ENCODE measurements at places on chromosomes 12 and 14. TPM values are rescaled to one million over a fixed set of nuclear protein-coding genes. Genes with fewer than 3 reads are reported as not detected.
A peak's percentile ranks its signal among the peaks of the same experiment; 100 is the strongest.

DNA sequence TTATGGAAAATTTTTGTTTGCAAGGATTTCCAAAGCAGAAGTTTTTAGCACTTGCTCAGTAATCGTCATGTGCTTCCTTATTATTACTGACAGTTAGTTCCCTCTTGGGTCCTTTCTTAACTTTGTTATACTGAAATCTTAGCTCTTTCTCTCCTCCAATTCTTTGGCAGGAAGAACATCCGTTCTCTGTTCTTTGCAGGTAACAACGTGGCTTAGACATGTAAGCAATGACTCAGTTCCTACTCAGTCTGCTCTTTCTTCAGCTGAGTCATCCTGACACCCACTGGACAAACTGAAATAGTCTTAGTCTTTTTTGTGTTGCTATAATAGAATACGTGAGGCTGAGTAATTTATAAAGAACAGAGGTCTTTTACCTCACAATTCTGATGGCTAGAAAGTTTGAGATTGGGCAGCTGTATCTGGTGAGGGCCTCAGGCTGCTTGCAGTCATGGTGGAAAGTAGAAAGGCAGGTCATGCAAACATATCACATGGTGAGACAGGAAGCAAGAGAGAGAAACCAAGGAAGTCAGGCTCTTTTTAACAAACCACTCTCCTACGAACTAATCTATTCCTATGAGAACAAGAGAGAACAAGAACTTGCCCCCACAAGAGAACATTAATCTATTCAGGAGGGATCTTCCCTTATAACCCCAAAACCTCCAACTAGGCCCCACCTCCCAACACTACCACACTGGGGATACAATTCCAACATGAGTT is 49.2 kb downstream of the TESPA1 start:
- DNase-seq: no peak

GRCh38 chr12:15592934-15593333 is 196.3 kb downstream of the EPS8 start:
- DNase-seq: no peak

- no peak for DNase-seq
Observed at GRCh38 chr14:78048120-78048519, 122.1 kb upstream of the NRXN3 start.

DNA sequence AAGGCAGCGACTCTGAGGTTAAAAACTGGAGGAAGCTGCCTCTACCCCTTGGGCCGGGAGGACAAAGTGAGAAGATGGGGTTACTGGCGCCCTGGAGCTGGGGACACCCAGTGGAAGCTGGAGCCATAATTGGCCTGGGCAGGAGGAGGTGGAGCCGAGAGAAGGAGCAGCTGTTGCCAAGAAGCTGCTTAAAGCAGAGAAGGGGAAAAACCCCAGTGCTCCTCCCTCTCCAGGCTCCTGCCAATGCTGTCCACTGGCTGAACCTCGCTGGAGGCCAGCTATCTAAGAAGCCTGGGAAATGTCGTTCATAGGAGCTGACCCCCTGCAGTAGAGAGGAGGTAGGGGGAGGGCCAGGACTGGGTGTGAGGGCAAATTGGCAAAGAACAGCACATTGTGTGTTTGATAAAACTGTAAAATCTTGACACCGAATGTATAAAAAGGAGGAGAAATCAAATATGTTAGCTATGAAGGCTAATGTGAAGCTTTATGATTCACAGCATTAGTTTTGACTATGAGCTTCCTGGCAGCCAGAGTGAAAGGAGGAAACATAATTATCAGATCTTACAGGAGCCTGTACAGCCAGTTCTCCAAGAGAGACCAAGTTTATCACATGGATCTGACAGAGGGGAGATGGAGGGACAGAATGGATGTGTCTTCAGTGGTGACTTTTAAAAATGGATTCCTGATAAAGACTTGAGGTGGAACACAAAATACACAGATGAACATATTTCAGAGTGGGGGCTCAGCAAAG is 9.5 kb downstream of the HHIPL1 start:
- DNase-seq: peak; percentile 94

DNA sequence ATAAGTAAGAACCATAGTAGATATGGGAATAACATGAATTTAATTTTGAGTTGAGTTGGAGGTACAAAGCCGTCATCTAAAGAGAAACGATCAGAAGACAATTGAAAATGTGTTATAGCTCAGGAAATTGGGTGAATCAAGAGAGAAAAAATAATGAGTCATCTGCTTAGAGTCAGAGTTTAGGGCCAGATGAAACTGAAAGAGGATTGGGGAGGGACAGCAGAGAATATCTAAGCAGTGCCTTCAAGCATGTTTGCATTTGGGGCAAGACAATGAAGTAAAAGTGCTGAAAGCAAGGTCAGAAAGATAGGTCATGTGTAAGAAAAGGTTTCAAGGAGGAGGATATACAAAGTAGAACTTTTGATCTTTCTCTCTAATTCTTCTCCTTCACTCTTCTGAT is 49.4 kb downstream of the SLC15A5 start:
- no peak for DNase-seq

- DNase-seq: peak; percentile 62
Observed at GRCh38 chr12:25052196-25052913, 103.5 kb upstream of the BCAT1 start.

DNA sequence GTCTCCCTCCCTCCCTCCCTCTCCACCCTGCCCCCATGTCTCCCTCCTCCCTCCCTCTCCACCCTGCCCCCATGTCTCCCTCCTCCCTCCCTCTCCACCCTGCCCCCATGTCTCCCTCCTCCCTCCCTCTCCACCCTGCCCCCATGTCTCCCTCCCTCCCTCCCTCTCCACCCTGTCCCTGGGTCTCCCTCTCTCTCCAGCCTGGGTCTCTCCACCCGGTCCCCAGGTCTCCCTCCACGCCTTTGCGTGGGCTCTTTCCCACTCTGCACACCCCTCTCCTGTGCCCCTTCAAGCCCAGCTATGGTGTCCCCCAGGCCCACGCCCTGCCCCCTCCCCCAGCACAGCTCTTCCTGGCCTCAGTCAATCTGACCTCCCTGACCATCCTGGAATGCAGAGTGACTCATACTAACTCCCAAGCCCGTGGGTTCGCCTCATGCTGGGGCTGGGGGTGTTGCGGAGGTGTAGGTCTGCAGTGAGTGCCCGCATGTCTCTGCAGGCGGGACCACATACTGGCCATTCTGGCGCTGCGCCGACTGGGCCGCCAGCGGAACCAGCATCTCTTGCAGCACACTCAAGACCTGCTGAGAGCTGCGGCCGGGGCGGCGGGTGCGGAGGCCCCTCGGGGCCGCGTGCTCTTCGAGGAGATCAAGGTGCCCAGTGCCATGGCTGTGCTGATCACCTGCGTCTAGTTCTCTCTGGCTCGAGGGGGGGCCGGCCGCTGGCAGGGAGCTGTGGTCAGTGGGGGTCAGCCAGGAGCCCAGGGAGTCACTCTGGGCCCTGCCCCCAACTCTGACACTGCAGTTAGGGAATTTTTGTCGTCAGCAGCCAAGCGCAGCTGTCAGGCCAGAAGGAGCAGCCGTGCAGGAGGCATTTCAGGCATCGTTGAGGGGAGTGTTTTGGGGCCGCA is 13.5 kb upstream of the TNFAIP2 start:
- DNase-seq: peak; percentile 74

DNA sequence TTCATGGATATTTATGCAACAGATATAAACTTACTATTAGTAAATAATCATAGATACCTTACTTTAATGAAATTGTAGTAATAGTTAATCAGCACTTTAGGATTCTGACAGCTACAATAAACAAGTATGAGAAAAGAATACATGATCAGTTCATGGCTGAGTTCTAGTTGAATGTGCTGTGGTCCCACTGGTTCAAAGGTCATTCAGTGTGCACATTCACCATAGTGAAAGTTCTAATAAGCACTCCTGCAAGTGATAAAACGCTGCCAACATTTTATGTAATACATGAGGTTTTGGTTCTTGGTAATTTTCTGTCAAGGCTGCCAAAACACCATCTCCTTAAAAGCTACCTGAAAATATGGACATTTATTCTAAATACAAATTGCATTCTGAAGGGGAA is 92.6 kb downstream of the NUMB start:
- DNase-seq: no peak

DNA sequence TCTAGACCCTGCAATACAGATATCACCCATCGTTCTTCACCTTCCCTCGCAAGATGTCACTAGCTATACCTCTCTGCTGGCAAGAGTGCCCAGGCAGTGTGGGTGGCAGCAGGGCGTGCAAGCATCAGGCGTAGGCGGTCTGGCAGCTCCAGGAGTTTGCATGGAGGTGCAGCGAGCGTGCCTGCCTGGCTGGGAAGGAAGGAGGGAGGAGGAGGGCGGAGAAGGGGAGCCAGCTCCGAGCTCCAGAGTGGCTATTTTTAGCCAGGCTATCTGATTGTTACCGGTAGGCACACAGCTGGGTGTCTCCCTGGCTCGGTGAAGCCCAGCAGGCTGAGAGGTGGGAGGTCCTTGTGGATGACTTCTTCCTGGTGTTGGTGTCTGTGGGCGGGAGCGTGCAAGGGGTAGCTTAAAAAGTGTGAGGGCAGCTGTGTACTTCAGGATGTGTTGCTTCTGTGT is 6.2 kb downstream of the FOXJ2 start:
- DNase-seq: peak; percentile 59

- DNase-seq: no peak
Observed at GRCh38 chr14:49875640-49876198, 17.2 kb upstream of the ARF6 start.

- DNase-seq: peak; percentile 61
Observed at GRCh38 chr12:46675736-46676135, 150.1 kb downstream of the SLC38A4 start.

DNA sequence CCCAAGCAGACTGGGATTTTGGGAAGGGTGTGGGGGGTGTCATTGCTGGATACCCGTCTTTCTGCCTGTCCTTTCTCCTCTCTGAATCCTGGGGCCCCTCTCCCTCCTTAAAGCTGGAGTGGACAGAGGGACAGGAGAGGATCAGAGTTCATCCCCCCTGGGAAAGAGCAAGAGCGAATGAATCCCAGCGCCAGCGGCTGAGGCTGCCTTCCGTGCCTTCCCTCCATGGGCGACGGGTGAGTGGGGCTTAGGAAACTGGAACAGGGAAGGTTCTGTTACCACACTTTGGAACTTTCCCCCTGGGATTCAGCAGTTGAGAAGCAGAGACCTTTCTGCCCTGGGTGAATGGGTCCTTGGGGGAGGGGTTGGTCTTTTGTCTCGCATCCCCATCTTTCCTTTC is 16.2 kb upstream of the RIN3 start:
- no peak for DNase-seq

GRCh38 chr12:109277899-109278762 is 31.0 kb downstream of the FOXN4 start:
- DNase-seq: peak; percentile 82

GRCh38 chr12:13588574-13588973 is 392.0 kb downstream of the EMP1 start:
- no peak for DNase-seq

DNA sequence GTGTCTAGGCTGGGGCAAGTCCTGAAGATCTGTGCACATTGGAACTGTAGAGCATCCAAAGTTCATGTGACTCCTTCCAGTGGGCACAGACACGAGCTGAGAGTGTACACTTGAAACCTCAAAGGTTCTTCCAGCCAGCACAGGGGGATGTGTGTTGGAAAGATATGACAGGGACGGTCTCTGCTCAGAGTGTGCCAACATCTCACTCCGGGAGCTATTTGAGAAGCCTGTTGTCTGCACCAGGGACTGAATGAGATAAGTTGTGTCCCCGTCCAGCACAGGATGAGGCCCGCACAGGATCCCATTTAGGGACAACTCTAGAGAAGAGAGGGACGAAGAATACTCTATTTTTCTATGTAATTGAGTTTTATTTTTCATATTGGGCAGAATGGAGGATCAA is 136.3 kb downstream of the SNAPC1 start:
- no peak for DNase-seq

DNA sequence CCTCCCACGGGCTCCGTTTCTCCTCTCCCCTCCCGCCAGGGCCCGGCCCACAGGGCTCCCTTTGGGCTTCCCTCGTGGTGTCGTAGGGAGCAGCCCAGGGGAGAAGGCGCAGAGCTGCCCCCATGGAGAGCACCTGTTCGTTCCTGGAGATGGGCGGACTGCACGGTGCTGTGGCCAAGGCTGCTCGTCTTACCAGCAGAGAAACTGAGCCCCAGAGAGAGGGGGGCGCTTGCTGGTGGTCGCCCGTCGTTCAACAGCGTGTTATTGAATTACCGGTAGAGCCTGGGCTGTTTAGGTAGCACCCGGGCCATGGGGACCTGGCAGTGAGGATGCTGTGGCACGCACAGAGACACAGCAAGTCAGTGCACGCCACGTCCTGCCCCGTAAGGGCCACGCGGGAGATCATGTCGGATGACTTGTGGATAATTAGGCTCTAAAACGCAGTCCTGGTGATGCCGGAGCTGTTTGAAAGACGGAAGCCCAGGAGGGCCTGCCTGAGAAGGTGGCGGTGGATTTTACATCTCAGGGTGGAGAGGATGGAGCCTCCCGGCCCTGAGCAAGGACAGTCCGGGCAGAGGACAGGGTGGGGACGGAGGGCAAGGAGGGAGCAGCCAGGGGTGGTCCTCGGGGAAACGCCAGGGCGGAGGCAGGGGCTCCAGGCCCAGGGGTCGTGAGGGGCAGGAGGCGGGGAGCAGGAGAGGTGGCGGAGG is 134.4 kb downstream of the ADGRD1 start:
- no peak for DNase-seq

GRCh38 chr12:60162988-60163720 is 567.3 kb downstream of the SLC16A7 start:
- DNase-seq: no peak

DNA sequence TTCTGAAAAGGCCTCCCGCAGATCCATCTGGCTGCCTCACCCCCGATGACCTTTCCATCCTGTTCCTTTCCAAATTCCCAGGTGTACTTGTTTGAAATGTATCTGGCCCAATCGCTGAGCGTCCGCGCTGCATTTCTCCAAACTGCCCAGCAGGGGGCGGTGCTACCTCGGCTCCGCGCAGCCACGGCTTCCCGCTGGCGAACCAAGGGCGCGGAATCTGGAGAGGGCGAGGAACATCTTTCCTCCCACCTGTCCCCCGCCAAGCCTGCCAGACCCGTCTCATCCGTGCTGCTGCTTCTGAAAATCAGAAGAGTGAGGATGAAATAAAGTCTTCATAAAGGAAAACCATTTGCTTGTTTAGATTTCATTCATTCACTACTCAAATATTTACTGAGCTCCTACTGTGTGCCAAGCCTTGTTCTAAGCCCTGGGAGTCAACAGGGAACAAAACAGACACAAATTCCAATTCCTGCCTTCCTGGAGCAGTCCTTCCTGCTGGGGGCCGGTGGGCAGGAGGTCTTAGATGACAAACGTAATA is 16.8 kb upstream of the MYL2 start:
- DNase-seq: peak; percentile 10

GRCh38 chr14:102408724-102409123 is 46.0 kb downstream of the TECPR2 start:
- DNase-seq: no peak

The TAS2R14 gene
- total RNA-seq: 21.4 TPM

The EMC9 gene
- total RNA-seq: 25.3 TPM

The KRT83 gene
- not detected for total RNA-seq

The RD3L gene
- total RNA-seq: not detected

The SLCO1B1 gene
- not detected for total RNA-seq

The FAM186B gene
- not detected for total RNA-seq

The AMN1 gene
- 27.0 TPM for total RNA-seq

The MUCL1 gene
- total RNA-seq: not detected

The TAS2R30 gene
- 22.4 TPM for total RNA-seq

The GOLGA5 gene
- 31.5 TPM for total RNA-seq

The AICDA gene
- 0.96 TPM for total RNA-seq

The FAM161B gene
- total RNA-seq: 8.4 TPM
